ENCODE measurements at places on chromosomes 13 and 19.
A peak's percentile ranks its signal among the peaks of the same experiment; 100 is the strongest.

GRCh38 chr19:8083141-8083540 lies 30.6 kb downstream of the CCL25 start:
- DNase-seq, result no peak

DNA sequence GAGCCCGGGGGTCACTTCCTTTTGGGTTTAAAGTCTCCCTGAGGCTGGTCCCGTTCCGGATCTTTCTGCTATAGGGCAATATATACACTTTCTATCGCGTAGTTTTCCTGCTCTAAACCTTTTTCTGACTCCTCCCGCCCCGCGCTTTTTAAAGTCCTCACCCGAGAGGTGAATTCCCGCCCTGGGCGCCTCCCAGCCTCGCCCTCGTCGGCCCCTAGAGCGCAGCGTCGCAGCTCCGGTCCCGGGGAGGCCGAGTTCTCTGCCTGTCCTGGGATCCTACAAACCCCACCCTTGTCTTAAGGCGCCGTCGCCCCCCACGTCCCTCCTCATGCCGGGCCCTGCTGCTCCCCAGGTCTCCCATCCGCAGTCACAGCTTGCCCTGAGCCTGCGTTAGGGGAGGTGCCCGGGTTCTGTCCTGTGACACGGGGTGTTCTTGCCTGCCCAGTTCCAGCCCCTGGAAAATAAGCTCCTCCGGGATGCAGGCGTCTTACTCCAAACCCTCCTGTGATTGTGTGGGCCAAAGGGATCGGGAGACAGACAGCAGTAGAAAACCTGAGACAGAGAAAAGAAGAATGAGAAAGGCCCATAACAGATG lies 491 bp downstream of the ZNF525 start:
- no peak for DNase-seq

- peak; percentile 94 for DNase-seq
These were observed 20.0 kb upstream of the ZDHHC20 start for GRCh38 chr13:21478881-21479808.

DNA sequence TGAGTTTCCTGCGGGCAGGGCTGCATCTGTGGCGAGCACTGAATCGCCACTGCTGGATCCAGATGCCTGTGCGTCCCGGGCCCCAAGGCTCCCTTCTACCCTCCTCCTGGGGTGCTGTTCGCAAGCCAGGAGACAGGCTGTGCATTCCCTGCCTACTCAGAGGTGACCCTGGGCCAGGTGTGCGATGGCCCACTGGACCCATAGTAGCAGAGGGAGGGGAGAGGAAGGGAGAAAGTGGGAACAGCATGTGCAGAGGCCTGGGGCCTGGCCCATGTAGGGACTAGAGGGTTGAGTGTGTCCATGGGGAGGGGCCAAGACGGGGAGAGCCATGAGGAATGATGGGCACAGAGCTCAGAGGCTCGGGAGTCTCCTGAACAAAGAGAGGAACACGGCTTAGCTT lies 27.3 kb downstream of the CARM1 start:
- DNase-seq, result no peak

GRCh38 chr13:41550276-41550675 lies 92.9 kb downstream of the RGCC start:
- no peak for DNase-seq

DNA sequence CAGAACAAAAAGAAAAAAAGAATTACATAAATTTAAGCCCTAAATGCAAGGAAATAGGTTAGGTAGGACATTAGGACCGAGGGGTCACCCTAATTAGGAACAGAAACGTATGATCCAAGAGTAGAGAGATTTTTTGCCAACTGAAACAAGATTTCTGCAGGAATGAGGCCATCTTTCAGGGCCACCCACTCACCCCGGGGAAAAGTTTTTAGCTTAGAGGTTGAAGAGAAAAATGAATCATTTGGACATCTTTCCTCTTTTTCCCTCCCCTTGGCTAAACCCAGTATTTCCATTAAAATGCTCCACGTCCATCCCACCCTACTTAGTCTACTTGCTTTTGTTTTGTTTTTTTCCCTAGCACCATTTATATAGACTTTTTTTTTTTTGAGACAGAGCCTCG lies 10.6 kb upstream of the PNMA8A start:
- no peak for DNase-seq

GRCh38 chr13:110590577-110590976 lies 24.8 kb upstream of the NAXD start:
- DNase-seq, result no peak

DNA sequence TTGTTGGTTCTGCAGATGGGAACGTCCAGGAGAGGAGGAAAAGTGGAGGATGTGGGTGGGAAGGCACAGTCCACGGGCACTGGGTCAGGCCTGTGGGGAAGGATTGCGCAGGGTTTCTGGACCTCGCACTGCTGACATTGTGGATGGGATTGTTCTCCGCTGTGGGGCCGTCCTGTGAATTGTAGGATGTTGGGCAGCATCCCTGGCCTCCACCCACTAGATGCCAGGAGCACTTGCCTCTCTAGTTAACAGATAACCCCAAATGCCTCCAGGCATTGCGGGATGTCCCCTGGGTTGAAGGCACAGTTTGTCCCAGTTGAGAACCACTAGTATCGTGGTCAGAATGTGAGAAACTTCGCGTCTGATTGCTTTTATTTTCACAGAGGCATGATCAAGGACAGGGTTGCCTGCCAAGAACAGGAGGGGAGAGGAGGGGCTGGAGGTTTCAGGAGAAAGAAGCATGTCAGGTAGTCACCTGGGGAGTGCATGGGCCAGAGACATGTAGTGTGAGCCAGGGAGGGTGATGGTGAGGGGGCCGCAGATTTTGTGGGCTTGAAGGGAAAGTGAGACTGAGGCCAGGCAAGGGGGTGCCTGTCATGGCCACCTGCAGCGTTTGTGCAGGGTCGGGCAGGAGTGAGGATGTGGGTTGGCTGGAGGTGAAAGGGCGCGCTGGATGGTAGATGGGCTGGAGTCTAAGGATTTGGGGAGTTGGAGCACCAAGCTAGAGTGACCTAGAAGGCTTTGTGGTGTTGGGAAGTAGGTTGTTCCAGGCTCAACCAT lies 3.2 kb downstream of the ZNF628 start:
- DNase-seq, result no peak

DNA sequence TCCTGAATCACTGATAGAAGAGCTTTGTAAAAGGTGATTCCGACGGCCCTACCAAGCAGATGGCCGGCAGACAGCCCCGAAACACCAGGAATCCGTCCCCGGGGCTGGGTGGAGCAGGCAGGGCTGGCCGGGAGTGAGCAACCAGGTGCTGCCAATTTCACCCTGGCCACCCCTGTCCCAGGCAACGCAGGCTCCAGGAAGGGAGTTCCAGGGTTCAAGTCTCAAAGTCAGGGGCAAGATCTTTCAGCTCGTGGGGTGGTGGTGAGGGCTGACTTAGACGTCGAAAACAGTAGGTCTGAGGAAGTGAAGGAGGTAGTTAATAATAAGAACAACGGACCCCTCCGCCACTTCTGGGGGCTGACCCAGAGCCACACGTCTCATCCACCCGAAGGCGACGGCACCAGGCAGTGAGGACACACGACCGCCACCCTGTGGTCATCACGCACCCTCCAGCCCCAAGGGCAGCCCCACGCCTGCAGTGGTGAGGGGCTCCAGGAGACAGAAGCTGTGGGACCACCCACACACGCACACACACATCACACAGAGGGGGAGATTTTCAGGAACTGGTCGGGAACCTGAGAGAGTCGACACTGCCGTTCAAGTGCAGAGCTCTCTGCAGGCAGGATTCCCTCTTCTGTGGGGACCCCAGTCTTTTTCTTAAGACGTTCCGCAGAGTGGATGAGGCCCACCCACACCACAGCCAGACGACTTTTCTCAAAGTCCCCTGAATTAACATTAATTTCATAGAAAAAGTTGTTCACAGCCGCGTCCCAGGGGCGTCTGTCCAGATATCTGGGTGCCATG lies 67.2 kb downstream of the SPACA7 start:
- DNase-seq, result peak; percentile 75

DNA sequence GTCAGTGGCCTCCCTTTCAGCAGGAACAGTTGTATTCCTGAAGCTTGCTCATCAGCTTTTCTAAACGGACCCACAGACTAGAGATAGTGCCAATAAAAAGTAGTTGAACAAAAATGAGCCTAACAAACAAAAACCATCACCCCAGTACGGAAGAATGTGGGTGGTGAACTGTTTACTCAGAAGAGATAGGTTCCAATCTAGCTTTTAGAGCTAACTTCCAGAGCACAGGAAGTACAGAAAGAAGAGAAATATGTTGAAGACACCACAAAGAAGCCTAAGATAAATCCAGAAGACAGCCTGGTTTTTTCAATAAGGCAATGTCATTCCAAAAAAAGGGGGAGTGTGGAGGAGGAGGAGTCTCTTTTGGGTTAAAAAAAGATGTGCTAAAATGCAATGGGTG lies 2.8 kb upstream of the LMO7 start:
- DNase-seq, result peak; percentile 30

DNA sequence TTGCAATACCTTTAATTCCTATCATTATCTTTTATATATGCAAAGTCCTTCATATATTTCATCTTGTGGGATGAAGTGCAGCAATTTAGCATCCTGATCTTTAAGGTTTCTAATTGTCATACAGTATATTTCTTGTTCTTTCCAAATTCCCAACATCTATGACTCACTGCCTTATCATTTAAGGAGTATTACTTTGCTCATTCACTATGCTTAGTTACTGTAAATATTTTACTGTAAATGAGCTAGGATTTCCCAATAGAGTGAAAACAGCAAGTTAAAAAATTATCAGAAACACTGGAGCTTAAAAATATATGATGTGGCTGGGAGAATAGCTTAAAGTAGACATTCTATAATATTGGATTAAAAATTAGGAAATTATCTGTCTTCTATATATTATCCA lies 69.9 kb downstream of the SLITRK6 start:
- DNase-seq, result no peak

GRCh38 chr19:40640744-40641143 lies 39.6 kb downstream of the LTBP4 start:
- no peak for DNase-seq

DNA sequence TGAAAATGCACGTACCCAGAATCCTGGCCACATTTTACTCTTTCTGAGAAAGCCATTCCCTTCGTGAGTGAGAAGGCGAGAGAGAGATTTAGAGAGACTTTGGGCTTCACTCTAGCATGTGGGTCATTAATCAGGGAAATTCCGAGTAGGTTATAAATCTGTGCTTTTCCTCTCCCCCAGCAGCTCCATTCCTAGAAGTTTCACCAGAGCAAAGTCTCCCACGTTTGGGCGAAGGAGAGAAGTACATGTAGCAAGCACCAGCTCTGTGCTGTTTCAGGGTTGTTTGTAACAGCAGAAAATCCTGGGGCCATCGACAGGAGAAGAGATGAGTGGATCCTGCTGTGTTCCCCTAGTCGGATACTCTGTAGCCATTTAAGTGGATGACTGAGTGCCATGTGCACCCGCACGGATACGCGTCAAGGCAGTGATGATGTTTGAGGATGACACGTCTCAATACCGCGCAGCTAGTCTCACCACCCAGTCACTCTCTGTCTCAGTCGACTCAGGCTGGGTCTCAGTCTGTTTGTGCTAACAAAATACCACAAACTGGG lies 131.8 kb upstream of the PEG3 start:
- DNase-seq, result peak; percentile 68

DNA sequence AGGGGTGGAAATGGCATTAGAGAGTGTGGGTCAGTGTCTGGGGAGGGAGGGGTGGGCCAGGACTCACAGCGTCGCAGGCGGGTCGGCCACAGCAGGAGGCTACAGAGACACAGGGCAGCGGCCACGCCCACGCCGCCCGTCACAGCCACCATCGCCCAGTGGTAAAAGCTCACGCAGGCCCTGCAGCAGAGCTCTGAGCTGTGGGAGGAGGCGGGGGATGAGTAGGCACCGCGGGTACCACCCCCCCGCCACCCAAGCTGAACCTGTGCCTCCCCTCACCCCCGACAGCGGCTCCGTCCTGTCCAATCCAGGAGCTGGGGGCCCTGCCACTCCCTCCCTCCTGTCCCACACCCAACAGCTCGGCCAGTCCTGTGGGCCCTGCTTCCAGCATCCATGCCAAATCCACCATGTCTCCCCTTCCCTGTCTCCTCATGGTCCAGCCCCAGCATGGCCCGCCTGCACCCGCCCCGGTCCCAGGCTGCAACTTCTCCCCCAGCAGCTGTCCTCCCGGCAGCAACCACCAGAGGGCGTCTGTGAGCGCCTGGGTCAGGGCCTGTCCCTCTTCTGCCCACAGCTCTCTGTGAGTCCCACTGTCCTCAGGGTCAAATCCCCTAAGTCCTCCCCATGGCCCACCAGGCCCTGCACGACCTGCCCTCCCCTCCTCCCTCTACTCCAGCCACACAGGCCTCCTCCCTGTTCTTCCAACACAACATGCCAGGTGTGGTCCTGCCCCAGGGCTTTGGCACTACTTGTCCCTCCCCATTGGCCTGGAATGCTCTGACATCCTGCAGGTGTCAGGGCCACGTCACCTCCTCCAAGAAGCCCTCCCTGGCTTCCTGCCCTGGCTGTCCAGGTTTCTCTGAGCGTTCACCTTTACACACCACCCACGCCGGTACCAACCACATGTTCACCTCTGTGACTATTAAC lies 6.0 kb downstream of the TEKTIP1 start:
- peak; percentile 64 for DNase-seq

- DNase-seq, result peak; percentile 77
These were observed 766 bp downstream of the CEBPG start for GRCh38 chr19:33374236-33374714.

GRCh38 chr19:49973987-49974386 lies 13.0 kb upstream of the SIGLEC11 start:
- no peak for DNase-seq

DNA sequence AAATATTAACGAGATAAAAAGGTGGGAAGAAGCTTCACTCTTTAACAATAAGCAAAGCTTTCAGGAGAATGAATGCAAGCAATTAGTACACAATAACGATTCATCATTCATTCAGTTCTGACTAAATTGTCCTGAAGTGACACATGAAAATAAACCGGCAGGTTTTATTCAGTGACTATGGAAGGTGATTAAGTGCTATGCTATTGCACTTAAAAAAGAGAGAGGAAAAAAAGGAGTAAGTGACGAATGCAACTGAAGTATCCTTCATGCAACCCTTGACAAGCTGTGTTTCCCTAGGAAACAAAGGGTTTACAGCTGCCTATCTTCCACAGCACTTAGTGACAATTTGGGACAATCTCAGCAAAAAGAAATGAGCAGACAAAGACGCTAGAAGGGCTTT lies 1.4 kb downstream of the LIG4 start:
- DNase-seq, result no peak
